PC-9 (cell line): ENCODE measurements at places on chromosomes 12 and 14. TPM values are rescaled to one million over a fixed set of nuclear protein-coding genes. Genes with fewer than 3 reads are reported as not detected.

Gene AVPR1A
- total RNA-seq: not detected in 2 replicates

Gene GPR65
- not detected in 2 replicates for total RNA-seq

Gene FOXG1
- total RNA-seq: not detected in 2 replicates

Gene KRT79
- 0.28 TPM in 1 of 2 replicates, not detected in the other for total RNA-seq

Gene WSCD2
- total RNA-seq: not detected in 2 replicates

Gene FAM181A
- total RNA-seq: not detected in 2 replicates

Gene MCRS1
- 66.9 and 71.5 TPM in 2 replicates for total RNA-seq

Gene ACOT4
- 3.5 and 4.9 TPM in 2 replicates for total RNA-seq

Gene RERG
- total RNA-seq: 0.50 and 1.4 TPM in 2 replicates

Gene TRPV4
- total RNA-seq: 3.1 and 3.2 TPM in 2 replicates

Gene SAMD4A
- 18.3 and 20.7 TPM in 2 replicates for total RNA-seq

Gene POLE2
- 10.2 and 11.5 TPM in 2 replicates for total RNA-seq

Gene AQP5
- 0.31 and 0.45 TPM in 2 replicates for total RNA-seq

Gene MMP17
- 3.3 and 5.4 TPM in 2 replicates for total RNA-seq

Gene IL22
- total RNA-seq: not detected in 2 replicates

Gene TAC3
- total RNA-seq: not detected in 2 replicates

Gene RNASE4
- 2.0 and 4.0 TPM in 2 replicates for total RNA-seq

Gene RBP5
- total RNA-seq: 0.74 and 1.3 TPM in 2 replicates

Gene LRIG3
- 8.8 and 10.6 TPM in 2 replicates for total RNA-seq

Gene ANHX
- not detected in 2 replicates for total RNA-seq

Gene KRT71
- total RNA-seq: not detected in 2 replicates

Gene RAB2B
- total RNA-seq: 12.2 and 12.8 TPM in 2 replicates

Gene MBIP
- 13.8 and 15.2 TPM in 2 replicates for total RNA-seq

Gene ALX1
- not detected in 2 replicates for total RNA-seq

Gene CSRP2
- 4.1 and 4.5 TPM in 2 replicates for total RNA-seq

Gene CPM
- total RNA-seq: 4.2 and 4.6 TPM in 2 replicates

Gene SERPINA9
- total RNA-seq: not detected in 2 replicates

Gene SLCO1B1
- 0.30 and 0.50 TPM in 2 replicates for total RNA-seq

Gene AQP6
- total RNA-seq: not detected in 2 replicates

Gene LAG3
- 9.4 and 10.5 TPM in 2 replicates for total RNA-seq

Gene METTL17
- 40.9 and 51.2 TPM in 2 replicates for total RNA-seq

Gene C14orf119
- 26.8 and 46.5 TPM in 2 replicates for total RNA-seq

Gene AKAP5
- total RNA-seq: 0.60 and 0.72 TPM in 2 replicates

Gene PTPRR
- total RNA-seq: 8.1 and 12.2 TPM in 2 replicates

Gene TPH2
- total RNA-seq: not detected in 2 replicates

Gene SSPN
- 10.4 and 14.0 TPM in 2 replicates for total RNA-seq

Gene DHRS2
- total RNA-seq: 0.55 and 1.3 TPM in 2 replicates

Gene TMEM253
- total RNA-seq: 0.35 and 1.4 TPM in 2 replicates

Gene OVCH1
- total RNA-seq: not detected in 2 replicates

Gene HOXC13
- total RNA-seq: 1.5 and 1.8 TPM in 2 replicates

Gene RIMKLB
- 56.9 and 64.8 TPM in 2 replicates for total RNA-seq

Gene NEUROD4
- total RNA-seq: not detected in 2 replicates

Gene CARMIL3
- total RNA-seq: not detected in 2 replicates

Gene C1S
- 32.4 and 32.9 TPM in 2 replicates for total RNA-seq

Gene KRT72
- not detected in 2 replicates for total RNA-seq

Gene MEG3
- total RNA-seq: not detected in 2 replicates

Gene FIGNL2
- not detected in 2 replicates for total RNA-seq

Gene EFS
- not detected in 2 replicates for total RNA-seq
